ENCODE measurements at places on chromosomes 11 and 22.

DNA sequence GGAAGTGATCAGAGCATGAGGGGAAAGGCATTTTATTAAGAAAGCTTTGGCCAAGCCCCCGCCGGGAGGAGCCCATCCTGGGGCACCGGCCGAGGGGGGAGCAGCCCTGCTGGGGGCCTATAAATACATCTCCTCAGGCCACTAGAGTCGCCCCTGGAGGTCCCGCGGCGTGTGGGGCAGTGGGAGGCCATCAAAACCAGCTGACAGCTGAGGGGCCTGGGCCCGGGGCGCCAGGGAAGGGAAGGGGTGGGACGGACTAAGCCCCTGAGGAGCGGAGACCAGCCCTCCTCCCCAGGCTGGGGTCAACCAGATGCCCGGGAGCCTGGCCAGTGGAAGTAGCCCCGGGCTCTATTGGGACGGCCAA is 13.1 kb downstream of the SCARF2 start:
- no peak for DNase-seq

DNA sequence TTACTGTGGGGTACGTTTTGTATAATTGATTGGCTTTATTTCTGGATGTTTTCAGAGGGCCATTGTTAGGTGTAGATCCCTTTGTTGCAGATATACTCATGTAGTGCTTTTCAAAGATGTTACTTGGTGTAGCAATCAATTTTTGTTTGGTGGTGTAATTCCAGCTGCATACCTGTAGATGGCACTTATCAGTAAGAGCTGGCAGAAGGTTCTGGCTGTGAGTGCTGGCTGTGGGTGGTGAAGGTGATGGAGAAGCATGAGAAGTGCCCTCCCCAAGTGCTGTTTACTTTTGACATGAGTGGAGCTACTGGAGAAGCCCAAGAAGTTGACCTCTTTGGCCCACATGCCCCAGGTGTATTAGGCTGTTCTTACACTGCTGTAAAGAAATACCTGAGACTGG is 1074.9 kb downstream of the FAM181B start:
- no peak for DNase-seq

- no peak for DNase-seq
Measured at GRCh38 chr11:107962181-107962580, 33.9 kb downstream of the RAB39A start.

- DNase-seq = no peak
Measured at GRCh38 chr11:125903711-125904659, at the start of gene DDX25. Gene DDX25, plus strand, starts transcription at chr11:125904508. Its CDS starts 10 bp downstream, at chr11:125904518.

DNA sequence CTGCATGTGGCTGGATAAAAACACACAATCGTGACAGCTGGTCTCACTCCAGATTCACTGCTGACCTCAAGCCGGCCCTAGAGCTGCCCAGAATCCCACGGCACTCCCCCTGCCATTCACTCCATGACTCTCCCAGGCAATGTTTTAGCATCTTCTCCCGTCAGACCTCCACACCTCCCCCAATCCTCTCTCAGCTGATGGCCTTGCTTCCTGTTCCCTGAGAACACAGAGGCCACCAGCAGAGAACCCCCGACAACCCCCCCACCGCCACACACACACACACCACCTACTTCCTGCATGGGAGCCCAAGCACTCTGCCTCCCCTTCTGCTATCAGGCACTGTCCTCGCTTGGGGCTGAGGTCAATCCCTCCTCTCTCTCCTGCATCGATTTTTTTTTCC is 9.3 kb downstream of the TNKS1BP1 start:
- no peak for DNase-seq

DNA sequence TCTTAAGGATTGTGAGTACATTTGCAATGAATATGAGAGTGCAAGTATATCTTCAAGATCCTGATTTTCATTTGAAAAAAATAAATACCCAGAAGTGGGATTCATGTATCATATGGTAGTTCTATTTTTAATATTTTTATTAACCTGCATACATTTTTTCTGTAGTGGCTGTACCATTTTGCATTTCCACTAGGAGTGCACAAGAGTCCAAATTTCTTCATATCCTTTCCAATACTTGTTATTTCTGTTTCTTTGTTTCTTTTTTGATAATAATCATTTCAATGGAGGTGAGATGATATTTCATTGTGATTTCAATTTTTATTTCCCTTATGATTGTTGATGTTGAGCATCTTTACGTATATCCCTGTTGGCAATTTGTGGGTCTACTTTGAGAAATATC is 759.8 kb upstream of the CNTN5 start:
- no peak for DNase-seq

DNA sequence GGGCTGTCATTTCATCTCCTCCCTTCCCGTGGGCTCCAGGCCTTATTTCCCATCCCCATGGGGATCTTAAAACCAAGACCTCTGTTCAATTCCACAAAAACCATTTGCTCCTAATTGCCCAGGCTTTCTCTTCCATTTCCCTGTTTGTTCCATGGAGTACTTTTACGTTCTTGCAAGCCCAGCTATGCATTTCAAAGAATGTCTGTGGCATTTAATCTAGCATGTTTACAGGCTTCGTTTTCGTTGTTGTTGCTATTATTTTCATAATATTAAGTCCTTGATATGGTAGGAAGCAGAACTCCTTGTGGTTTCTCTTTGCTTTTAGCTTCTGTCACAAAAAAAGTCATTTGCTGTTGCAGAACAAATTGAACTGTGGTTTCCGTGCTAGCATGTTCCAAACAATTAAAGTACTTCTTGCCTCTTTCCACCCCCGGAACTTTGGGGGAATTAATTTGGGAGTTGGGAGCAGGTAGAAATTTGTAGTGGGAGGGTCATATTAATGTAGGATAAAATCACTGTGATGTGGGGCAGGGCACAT is 68.1 kb upstream of the SLC22A12 start:
- no peak for DNase-seq

GRCh38 chr11:3160252-3161031 is 4.7 kb downstream of the OSBPL5 start:
- peak; percentile 90 for DNase-seq

DNA sequence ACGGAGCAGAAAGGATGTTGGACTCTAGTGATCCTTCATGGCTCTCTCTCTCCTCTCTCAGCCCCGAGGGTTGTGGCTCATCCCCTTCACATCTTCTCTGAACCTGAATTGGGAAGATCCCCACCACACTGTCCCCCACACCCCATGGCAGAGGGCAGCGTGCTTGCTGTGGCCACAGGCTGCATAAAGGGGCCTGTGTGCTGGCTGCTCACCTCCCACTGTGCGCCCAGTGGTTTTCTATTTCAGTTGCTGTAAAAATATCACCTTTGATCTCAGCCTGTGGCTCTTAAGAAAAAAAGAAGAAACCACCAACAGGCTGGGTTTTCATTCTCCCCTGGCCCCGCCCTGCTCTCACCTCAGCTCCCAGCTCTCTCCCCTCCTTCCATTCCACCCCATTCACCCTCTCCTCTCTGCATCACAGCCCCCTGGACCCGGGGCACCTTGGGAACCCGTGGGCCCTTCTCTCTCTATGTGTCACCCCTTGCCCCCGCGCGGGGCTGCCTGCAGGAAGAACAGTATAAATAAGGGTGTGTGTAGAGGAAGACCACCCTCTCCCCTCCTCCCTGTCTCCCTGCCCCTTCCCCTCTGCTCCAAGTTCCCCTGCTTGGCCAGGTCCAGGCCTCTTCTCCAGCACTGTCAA is 25.8 kb upstream of the WNT11 start:
- DNase-seq = peak; percentile 74

Measured in SW480 (cell line).